Stimulated activated CD4-positive, alpha-beta T cell treated with anti-CD3 and anti-CD28 coated beads, Interleukin-1b, Interleukin-23, amount 100 ng/mL, for 1 hour (primary cell): ENCODE measurements at places on chromosomes 3 and 15.

DNA sequence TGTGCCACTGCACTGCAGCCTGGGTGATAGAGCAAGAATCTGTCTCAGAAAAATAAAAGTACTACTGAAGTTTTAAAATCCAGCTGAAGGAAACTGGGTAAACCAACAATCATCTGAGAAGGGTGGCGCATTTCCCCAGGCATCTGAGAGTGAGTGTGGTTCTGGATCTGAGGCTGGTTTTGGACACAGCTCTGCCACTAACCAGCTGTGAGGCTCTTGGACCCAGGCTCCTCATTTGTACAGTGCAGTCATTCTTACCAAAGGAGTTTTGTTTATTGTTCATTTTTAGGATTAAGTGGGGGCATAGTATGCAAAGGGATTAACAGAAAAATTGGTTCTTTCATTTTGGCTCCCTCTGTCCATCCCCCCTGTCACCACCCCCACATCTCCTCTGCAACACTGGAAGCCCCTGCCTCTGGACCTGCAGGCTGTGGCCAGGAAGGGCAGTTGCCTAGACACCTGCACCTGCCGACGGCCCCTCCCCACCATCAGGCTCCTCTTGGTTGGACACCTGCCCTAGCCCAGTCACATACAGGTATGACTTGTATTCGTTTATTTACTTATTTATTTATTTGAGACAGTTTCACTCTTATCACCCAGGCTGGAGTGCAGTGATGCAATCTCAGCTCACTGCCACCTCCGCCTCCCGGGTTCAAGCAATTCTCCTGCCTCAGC, 8.8 kb downstream of the NUP210 start:
- no peak for DNase-seq

DNA sequence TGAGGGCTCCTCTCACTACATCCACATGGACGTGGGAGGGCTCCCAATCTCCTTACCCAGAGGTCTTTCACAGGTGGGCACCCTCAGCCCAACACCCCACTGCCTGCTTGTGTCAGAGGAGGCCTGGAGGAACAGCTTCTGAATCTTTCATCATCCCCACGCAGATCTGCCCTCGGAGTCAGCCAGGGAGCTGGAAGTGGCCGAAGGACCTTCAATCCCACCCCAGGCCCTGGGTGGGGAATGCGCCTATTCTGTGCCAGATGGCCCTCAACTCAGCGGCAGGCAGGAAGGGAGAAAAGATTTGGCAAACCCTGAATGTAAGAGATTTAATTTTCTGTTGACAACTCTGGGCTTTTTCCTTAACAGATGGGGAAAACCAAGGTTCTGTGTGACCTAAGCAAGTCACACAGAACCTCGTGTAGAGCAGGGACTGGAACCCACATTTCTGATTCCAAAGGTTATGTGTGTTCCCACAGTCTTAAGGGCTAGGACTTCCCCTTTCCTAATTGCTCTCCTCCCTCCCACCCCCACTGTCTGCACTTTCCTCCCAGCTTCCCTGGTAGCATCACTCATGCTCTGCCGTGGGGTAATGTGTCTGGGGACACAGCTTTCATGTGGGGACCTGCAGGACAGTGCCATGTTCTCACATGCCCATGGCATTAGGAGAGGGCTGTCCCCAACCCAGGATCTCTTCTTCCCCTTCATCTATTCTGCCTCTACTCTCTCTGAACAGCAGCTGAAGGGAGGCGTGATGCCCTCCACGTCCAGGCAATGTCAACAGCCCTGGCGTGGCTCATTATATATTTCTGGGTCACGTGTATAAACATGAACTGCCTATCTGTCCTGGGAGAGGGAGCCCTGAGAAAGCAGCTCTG, 98.1 kb downstream of the SEMA5B start:
- no peak for DNase-seq

DNA sequence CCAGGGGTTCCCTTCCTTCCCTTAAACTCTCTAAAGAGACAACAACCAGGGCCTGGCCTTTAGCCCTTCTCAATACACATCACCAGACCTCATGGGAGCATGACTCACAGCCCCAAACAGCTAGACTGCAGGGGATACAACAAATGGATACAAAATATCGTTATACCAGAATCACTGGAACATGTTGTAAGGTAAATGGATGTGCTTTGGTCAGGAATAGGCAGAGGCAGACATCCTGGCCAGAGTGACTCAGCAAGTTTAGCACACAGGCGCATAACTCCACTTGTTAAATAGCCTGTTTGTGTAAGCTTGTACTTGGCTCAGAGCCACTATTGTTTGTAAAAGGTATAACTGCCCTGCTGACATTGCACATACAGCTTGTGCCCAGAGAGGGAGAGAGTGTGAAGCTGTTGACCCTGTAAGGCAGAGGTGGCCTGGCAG, 18.3 kb downstream of the TMED3 start:
- no peak for DNase-seq

GRCh38 chr3:25120665-25121064, 307.4 kb upstream of the RARB start:
- DNase-seq, result no peak

DNA sequence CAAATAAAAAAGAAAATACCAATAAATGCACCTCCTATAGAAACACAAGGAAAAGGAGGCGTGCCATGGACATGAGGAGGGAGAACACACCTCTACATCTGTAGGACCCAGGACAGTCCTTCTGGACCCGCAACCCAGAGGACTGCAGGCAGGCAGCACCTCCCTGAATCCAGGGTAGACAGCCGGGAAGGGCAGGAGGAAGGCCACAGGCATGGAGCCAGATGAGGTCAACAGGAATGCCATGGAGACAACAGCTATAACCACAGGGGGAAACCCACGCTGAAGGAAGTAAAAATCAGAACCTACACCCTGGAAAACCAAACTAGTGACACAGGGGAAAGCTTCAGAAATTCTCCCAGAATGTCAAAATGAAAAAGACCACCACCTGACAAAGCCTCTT, 248.8 kb upstream of the NSMCE3 start:
- DNase-seq, result no peak

- no peak for DNase-seq
These were observed 23.7 kb downstream of the KCNAB1 start for GRCh38 chr3:156144060-156144459.

DNA sequence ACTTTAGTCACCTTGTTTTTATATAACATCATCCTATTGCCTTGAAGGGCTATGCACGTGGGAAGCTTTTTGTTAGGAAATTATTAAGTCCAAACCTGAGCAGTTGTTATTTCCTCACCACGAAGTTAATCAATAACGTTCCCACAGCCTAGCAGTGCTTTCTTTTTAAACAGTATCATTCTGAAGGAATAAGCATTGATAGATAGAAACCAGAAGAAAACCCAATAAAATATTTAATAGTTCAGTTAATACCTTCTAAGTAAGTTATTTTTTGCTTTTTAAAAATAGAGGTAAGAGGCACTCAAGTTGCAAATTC, 149.3 kb downstream of the KCNMB2 start:
- DNase-seq, result no peak

GRCh38 chr3:197286678-197287077, 11.7 kb downstream of the DLG1 start:
- DNase-seq, result no peak

DNA sequence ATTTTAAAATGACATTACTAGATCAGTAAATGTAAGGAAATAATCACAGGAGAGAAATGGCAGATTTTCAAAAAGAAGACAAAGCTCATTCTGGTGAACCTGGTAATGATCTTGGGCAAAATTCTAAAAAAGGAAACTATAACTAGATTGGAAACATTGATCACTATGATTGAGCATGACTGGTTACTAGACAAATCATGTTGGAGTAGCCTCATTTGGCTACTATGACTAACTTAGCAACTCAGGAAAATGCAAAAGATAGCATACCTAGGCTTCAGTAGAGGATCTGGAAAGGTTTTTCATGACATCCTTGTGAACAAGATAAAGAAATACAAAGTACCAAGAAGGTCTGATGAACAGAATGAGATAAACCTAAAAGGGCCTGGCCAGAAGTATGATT, 7.6 kb upstream of the TMF1 start:
- DNase-seq, result no peak

DNA sequence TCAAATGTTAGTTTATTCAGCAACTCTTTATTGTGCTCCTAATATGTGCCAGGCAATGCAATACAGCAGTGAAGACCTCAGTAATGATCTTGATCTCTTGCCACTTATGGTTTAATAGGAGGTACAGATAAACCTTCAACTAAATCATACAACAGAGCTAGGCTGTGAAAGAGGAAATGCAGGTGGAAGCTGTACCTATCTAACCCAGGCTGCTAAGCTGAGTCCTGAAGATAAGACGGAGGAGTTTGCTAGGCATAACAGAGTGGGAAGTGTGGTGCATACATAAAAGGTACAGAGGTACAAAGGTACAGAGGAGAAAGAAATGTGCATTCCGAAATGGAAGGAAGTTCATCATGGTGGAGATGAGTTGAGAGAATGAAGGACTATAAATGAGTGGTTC, 35.0 kb downstream of the KBTBD8 start:
- DNase-seq, result no peak

- DNase-seq, result no peak
These were observed 121.6 kb downstream of the FOXP1 start for GRCh38 chr3:71461749-71462483.

DNA sequence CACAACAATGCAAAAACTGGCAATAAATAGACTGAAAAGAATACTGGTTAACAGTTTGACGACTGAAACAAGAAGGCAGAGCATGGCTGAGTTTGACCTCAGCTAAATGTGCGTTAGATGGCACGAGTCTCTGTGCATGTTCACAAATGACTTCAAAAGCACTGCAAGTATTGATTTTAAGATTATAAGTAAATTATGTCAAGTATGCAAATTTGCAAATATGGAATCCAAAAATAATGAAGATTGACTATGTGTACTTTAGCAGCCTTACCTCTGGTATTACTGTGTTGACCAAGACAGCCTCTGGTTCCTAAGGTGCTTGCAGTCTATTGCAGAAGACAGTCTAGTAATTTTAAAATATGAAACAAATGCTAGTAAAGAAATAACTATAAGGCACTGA, 2.6 kb upstream of the EIF5A2 start:
- DNase-seq, result no peak

DNA sequence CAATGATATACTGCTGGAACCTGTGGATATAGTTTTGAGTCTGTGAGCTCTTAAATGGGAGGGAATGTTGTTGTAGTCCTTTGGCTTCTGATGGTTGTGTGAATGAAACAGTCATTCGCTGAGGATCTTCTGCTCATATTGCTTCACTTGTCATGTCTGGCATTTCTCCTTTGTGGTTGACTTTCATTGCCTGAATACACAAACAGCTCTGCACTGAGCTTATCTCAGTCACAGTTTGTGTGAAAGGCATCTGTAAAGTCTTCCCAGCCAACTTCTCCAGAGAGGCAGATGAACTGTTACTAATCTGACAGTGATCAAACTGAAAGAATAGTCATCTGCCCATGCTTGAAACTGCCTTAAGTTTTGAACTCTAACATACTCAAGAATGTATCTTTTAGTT, 59.8 kb downstream of the TMED3 start:
- no peak for DNase-seq
